CD4-positive, alpha-beta T cell (primary cell): ENCODE measurements at places on chromosomes 3 and 15.

DNA sequence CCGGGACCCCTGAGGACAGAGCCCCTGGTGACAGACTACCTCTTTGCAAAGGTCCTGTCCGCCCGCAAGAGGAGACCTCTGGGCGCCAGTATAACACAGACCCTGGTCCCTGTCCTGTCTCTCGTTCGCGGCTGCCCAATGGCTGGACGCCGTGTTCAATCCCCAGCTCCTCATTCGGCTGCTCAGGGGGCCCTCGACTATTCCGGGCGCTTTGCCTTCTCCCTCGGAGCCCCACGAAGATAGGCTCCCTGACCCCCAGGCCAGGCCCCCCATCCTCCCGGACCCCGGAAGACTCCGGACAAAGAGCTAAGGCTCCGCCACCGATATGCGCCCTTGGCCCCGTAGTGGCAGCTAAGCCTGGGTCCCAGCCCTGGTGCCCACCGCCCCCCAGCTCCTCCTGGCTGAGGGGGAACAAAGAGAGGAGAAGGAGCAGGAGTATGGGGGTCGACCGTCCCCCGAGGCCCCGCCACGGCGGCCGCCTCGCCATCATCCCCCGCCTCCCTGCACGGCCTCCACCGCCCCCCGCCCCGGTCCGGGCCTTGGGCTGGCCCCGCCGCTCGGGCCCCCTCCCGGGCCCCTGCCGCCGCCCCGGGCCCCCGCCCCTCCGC lies 437 bp downstream of the CELSR3 start:
- H3K27ac ChIP-seq = no peak overlapping the region
- DNase-seq = no peak
- peaks cover 37% of the 10 kb centered on the region for H3K27me3 ChIP-seq

- no peaks in the 10 kb centered on the region for H3K27me3 ChIP-seq
- H3K4me1 ChIP-seq = no peaks in the 10 kb centered on the region
- no peak overlapping the region for H3K27ac ChIP-seq
- H3K4me3 ChIP-seq = no peak overlapping the region
Observed at GRCh38 chr15:42691770-42692169, 45.2 kb downstream of the CDAN1 start.

- H3K27me3 ChIP-seq = no peaks in the 10 kb centered on the region
- no peak overlapping the region for H3K4me3 ChIP-seq
- no peaks in the 10 kb centered on the region for H3K4me1 ChIP-seq
- H3K27ac ChIP-seq = no peak overlapping the region
Observed at GRCh38 chr3:120821426-120821825, 78.9 kb downstream of the GTF2E1 start.

- peaks cover 41% of the 10 kb centered on the region for H3K4me1 ChIP-seq
- no peak overlapping the region for H3K27ac ChIP-seq
- peak; percentile 49 for DNase-seq
- peaks cover 42% of the 10 kb centered on the region for H3K36me3 ChIP-seq
Observed at GRCh38 chr3:122560680-122561079, 3.4 kb downstream of the PARP9 start.

- H3K4me1 ChIP-seq = peaks cover 45% of the 10 kb centered on the region
- H3K27me3 ChIP-seq = no peaks in the 10 kb centered on the region
- H3K27ac ChIP-seq = no peak overlapping the region
Observed at GRCh38 chr15:52563501-52564060, 5.2 kb downstream of the ARPP19 start.

- H3K36me3 ChIP-seq = no peaks in the 10 kb centered on the region
- no peaks in the 10 kb centered on the region for H3K27me3 ChIP-seq
- H3K4me3 ChIP-seq = no peak overlapping the region
- no peak overlapping the region for H3K27ac ChIP-seq
Observed at GRCh38 chr3:197505796-197506548, 49.8 kb downstream of the BDH1 start.

DNA sequence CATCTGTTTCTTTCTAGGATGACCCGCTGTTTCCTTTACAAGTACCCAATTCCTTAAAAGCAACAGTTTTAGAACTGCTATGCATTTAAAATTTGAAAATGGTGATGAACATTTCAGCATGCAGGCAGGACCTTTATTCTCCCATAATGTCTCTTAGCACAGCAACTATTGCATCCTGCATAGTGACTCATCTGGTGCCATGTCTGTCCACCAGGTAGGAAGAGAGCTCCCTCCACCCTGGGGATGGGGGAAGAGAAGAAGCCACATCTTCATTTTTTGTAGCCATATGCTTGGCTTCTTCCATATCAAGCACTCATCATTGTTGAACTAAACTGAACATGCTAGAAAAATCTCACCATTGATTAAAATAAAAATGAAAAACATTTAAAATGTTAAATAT lies 9.9 kb downstream of the GPR15 start:
- no peak overlapping the region for H3K27ac ChIP-seq
- DNase-seq = no peak
- no peaks in the 10 kb centered on the region for H3K4me1 ChIP-seq
- H3K27me3 ChIP-seq = no peaks in the 10 kb centered on the region

- no peak overlapping the region for H3K4me3 ChIP-seq
- H3K27me3 ChIP-seq = no peaks in the 10 kb centered on the region
- no peaks in the 10 kb centered on the region for H3K4me1 ChIP-seq
- no peak overlapping the region for H3K27ac ChIP-seq
- no peak for DNase-seq
Observed at GRCh38 chr3:155423526-155424322, 130.2 kb upstream of the STRIT1 start.

- H3K4me3 ChIP-seq = no peak overlapping the region
- no peaks in the 10 kb centered on the region for H3K36me3 ChIP-seq
- DNase-seq = no peak
- H3K4me1 ChIP-seq = no peaks in the 10 kb centered on the region
Observed at GRCh38 chr3:72058493-72059081, 273.6 kb upstream of the PROK2 start.
